Cardiac atrium fibroblast (primary cell): ENCODE measurements at places on chromosomes 2 and 18. TPM values are rescaled to one million over a fixed set of nuclear protein-coding genes. Genes with fewer than 3 reads are reported as not detected.

The DNMT3A gene
- 5.8 and 7.1 TPM in 2 replicates for total RNA-seq

The CSRNP3 gene
- total RNA-seq, result 0.54 and 1.5 TPM in 2 replicates

The REG1B gene
- not detected in 2 replicates for total RNA-seq

The TUBA4B gene
- not detected in 2 replicates for total RNA-seq

The GNLY gene
- not detected in 2 replicates for total RNA-seq

The PRKAG3 gene
- not detected in 2 replicates for total RNA-seq

The TUBA3E gene
- total RNA-seq, result not detected in 2 replicates

The DYNAP gene
- total RNA-seq, result not detected in 2 replicates

The SERPINB12 gene
- not detected in 2 replicates for total RNA-seq

The FBXO48 gene
- total RNA-seq, result 0.36 and 0.49 TPM in 2 replicates

The REEP1 gene
- total RNA-seq, result not detected in 2 replicates

The ASB18 gene
- not detected in 2 replicates for total RNA-seq

The EMILIN1 gene
- 273 and 388 TPM in 2 replicates for total RNA-seq

The PARD3B gene
- 3.1 and 3.4 TPM in 2 replicates for total RNA-seq

The CDH2 gene
- total RNA-seq, result 23.8 and 47.6 TPM in 2 replicates

The SMC6 gene
- 10.5 and 11.5 TPM in 2 replicates for total RNA-seq

The BCL11A gene
- total RNA-seq, result not detected in 2 replicates

The STEAP3 gene
- total RNA-seq, result 3.1 and 5.0 TPM in 2 replicates

The COLEC11 gene
- total RNA-seq, result 25.6 and 47.5 TPM in 2 replicates

The CRYGC gene
- total RNA-seq, result not detected in 2 replicates

The CRYGD gene
- total RNA-seq, result not detected in 2 replicates

The UCN gene
- 1.3 and 4.5 TPM in 2 replicates for total RNA-seq
